ENCODE measurements at places on chromosomes 1 and 21. TPM values are rescaled to one million over a fixed set of nuclear protein-coding genes. Genes with fewer than 3 reads are reported as not detected.

The CCDC190 gene
- polyA plus RNA-seq: not detected

The WDR64 gene
- polyA plus RNA-seq: not detected

DNA sequence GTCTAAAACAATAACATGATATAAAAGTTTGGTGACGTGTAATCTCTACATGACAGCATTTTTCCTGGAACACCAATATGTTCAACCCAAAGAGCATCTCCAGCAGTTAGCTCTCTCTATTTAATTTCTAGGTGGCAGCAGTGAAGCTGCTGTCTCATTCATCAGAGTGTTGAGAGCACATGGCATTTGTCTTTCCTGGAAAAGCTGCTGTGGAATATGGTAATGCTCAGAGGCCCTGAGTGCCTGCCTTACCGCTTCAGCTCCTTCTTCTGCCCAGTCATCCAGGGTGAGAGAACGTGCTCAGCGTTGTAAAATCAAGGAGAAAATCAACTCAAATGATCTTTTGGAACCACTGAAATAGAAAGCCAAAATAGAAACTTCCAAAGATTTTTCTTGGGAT is 640.7 kb downstream of the ADGRL2 start:
- DNase-seq: no peak

GRCh38 chr1:38670544-38671122 is 188.9 kb downstream of the RRAGC start:
- no peak for DNase-seq

- no peak for DNase-seq
These were observed 22.0 kb upstream of the BOLA1 start for GRCh38 chr1:149877211-149877946.

DNA sequence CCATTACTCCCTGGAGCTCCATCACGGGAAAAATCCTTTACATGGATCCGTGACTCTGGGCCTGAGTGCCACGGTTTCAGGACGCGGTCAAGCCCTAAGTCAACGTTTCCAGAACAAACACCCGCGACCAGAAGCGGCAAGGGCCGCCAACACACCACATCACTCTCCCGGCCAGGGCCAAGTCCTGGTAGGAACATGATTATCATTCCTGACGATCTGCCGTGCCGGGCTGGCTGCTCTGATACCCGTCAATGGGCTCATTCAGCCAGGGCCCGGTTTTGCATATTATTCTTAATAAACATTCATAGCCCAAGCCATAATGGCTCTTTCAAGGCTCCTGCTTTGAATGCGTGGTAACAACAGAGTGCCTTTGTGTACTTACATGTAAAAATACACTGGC is 44.6 kb upstream of the SIM2 start:
- DNase-seq: no peak

The FTCD gene
- polyA plus RNA-seq: 60.9 TPM

- DNase-seq: no peak
These were observed 229.9 kb downstream of the TTLL7 start for GRCh38 chr1:83769072-83769471.

GRCh38 chr1:47696404-47696736 is 258.5 kb downstream of the FOXD2 start:
- no peak for DNase-seq

GRCh38 chr1:37890378-37891014 is 31.1 kb upstream of the MTF1 start:
- DNase-seq: peak; percentile 58

DNA sequence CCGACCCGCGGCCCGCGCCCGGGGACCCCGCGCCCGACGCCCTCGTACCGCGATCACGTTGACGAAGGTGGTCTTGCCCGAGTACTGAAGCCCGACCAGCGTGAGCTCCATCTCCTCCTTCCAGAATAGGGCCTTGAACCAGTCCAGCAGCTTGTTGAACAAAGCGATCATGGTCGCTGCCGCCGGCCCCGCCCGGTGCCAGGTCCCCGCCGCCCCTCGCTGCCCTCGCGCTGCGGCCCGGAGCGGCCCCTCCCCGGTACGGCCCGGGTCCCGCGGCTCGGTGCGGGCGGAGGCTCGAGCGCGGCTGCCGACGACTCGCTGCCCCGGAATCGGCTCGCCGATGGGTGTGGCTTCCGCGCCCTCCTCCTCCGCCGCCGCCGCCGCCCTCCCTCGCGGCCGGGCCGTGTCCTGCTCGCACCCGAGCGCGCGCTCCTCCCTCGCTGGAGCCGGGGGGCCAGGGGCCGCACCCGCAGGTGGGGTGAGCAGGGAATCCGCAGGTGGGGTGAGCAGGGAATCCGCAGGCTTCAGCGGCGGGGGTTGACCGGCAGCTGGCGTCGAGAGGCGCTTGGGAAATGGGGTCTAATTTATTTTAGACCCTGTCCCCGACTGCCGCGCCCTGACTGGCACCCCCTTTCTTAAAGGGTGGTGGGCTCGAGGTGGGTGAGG is at the start of gene ARL8A:
Gene ARL8A, minus strand, starts transcription at position 336 of the 666 bp plus-strand sequence. Its CDS starts 165 bp downstream, at position 171.
- DNase-seq: peak; percentile 84

DNA sequence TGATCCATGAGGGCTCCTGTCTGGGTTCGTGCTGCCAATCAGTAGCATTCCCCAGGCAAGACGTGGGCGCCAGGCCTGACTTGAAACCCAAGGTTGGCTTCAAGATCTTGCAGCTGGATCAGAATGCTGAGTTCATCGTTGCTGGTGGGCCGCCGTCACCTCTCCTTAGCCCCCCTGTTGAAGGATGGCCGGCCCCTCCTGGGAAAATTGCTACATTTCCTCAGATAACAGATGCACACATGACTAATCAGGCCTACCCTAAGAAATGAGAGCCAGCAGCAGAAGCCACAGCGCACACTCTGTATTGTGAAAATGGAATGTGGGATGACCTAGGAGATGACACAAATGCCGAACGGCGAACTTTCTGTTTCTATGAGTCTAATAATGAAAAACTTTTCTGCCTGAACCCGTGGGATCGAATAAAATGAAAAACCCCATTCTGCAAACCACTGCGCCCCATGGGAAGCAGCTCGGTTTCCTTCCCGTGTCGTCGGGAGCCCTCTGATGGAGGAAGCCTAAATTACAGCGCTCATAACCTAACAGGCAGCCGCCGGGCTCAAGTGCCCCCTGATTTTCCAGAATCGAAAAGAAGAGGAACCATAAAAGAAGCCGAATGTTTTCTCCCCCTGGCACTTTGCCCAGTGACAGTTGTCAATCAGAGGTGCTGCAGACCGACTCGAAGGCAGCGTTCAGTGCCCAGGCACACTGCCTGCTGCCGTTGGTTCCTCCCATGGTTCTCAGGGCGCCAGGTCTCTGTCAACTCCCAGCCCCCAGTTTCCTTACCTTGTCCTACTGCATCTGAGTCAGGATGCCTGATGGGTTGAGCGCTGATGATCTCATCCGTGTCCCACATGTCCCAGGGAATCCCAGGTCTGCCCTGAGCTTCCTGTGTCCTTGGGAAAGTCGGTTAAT is 38.2 kb upstream of the H6PD start:
- peak; percentile 80 for DNase-seq

DNA sequence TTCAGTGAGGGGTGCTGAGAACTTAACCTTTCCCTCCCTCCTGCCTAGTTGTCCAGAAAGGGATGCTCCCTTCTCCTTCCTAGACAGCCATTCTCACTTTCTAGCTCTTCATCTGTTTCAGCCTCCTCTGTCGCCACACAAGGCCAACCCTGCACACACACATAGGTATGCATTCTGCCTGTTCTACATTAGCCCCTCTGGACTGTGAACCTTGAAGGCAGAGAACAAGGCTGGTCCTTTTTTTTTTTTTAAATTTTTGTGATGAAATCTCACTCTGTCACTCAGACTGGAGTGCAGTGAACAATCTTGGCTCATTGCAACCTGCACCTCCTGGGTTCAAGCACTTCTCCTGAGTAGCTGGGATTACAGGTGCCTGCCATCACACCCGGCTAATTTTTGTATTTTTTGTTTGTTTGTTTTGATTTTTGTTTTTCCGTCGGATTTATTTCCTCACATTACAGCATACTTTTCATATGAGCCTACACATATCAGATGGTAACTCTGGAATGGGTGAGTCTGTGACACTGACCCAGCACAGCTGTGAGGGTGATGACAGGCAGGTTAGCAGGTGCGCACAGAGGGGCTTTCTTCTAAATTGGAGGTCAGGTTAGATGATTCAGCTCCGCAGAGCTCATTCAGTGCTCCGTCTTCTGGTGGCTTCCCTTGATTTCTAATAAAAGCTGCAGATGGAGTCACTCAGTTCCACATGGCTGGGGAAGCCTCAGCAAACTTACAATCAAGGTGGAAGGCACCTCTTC is 4.9 kb upstream of the AKR1A1 start:
- peak; percentile 35 for DNase-seq

- DNase-seq: no peak
These were observed 95.2 kb downstream of the KIF14 start for GRCh38 chr1:200525090-200525987.

- DNase-seq: no peak
These were observed 243.6 kb downstream of the DNM3 start for GRCh38 chr1:172084876-172085275.

The PPFIA4 gene
- polyA plus RNA-seq: 5.2 TPM

- no peak for DNase-seq
These were observed 92.9 kb downstream of the BEND5 start for GRCh38 chr1:48683839-48684238.

GRCh38 chr1:224629965-224630364 is 13.8 kb downstream of the CNIH3 start:
- no peak for DNase-seq

The CLSTN1 gene
- 64.9 TPM for polyA plus RNA-seq

GRCh38 chr1:116564426-116564825 is 6.4 kb downstream of the CD58 start:
- DNase-seq: no peak

The LRRC71 gene
- not detected for polyA plus RNA-seq

The LAX1 gene
- not detected for polyA plus RNA-seq

- no peak for DNase-seq
These were observed 253.3 kb downstream of the PLPP3 start for GRCh38 chr1:56326056-56326455.

DNA sequence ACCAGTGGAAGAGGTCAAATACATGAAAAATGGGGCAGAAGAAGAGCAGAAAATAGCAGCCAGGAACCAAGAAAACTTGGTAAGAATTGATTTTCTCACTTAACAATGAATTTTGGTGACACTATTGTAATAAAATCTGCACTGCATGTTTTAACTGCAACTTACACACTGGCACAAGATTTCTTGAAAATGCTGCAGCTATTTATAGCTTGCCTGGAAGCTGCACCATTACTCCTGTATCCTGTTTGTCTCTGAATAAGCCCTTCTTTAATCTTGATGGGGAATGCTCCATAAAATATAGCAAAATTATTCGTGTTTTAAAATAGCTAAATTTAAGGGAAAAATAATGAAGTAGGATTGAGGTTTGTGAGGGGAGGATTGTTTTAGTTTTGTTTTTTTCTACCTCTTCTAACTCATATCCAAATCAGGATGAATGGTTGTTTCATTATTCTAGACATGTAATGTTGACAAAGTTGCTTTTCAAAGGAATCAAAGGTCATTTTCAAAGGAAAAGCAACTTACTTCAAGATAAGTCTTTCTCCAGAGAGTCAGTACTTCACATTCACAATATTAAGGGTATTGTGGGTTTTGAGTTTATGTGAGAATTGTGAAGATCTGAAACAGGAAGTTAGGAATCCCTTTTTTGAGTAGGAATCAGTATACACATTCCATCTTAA is 120.9 kb downstream of the C1orf21 start:
- no peak for DNase-seq

Data from hepatocyte (in vitro differentiated cells).